ENCODE measurements at places on chromosomes 12 and 14. TPM values are rescaled to one million over a fixed set of nuclear protein-coding genes. Genes with fewer than 3 reads are reported as not detected.

The FAM181A gene
- 1.6 TPM for total RNA-seq

The HOXC12 gene
- total RNA-seq: not detected

The NKX2-1 gene
- total RNA-seq: 1.6 TPM

The RIPK3 gene
- not detected for total RNA-seq

The HOXC5 gene
- total RNA-seq: not detected

The PRORP gene
- 30.4 TPM for total RNA-seq
